GM18507 (cell line): ENCODE measurements at places on chromosomes 16 and 17.

DNA sequence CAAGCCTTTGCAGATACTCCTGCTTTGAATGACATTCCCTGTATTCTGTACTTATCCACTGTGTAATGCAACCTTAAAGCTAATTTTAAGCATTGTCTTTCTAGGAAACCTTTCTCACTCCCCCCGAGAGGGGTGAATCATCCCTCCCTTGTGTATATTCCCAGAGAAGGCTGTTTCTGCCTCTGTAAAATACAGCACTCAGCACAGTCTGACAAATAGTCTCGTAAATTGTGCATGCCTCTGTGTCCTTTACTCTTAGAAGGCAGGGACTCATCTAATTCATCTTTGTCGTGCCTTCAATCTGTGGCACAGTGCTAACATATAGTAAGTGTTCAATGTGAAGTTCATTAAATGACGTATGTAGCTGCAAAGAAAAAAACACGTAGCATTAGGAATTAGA lies 200.7 kb downstream of the CA10 start:
- DNase-seq, result no peak

- DNase-seq, result no peak
These were observed 90.7 kb upstream of the CREBBP start for GRCh38 chr16:3971261-3971660.

DNA sequence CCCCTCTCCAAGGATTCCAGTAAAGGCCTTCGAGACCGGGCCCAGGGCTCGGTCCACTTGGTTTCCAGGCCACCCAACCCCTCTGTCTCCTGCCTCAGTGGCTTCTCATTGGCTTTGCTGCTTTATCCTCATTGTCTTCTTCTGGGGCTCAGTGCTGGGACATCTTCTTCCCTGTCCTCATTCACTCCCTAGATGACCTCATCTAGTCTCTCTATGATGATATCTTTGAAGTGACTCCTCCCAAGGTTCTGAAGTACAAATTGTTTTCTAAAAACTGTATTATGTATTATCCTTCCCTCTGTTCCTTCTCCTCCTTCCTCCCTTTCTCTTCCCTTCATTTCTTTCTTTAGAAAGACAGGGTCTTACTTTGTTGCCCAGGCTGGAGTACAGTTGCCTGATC lies 27.1 kb upstream of the NDRG4 start:
- DNase-seq, result no peak

GRCh38 chr17:6241381-6241780 lies 171.2 kb downstream of the WSCD1 start:
- DNase-seq, result no peak

GRCh38 chr17:77242118-77242851 lies 101.5 kb downstream of the SEC14L1 start:
- no peak for DNase-seq

DNA sequence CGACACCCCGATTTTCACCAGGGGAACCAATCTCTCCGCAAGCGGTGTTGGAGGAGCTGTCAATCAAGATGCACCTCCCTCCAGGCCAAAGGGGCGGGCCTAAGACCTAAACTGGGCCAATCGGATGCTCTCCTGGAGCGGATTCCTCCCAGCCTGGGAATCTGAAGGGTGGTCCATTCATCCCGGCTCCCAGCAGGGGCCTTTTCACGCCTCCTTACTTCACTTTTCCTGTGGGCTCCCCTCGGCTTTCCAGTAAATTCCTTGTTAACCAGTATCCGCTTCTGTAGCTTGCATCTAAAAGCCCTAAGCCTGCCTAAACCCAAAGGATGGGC lies 17.1 kb downstream of the C16orf74 start:
- no peak for DNase-seq

- no peak for DNase-seq
These were observed 3.8 kb downstream of the PMP22 start for GRCh38 chr17:15261258-15261801.

- DNase-seq, result no peak
These were observed 84.9 kb upstream of the MED13 start for GRCh38 chr17:62149961-62150360.

DNA sequence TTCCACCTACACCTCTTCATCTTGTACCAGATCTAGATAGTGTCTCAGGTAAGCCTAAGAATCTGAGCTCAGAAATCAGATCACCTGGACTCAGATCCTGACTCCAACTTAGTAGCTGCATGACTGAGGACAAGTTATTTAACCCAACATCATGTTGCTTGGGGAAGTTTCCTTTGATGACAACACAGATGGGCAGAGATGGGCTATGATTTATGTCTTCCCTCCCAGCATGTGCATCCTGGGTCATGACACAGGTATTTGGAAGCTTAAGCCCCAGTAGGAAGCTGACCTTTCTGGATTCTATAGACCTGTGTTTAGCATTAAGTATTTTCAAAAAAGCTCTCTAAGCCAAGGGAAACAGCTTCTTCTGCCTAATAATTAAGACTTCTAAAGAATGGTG lies 12.4 kb upstream of the HEATR6 start:
- DNase-seq, result no peak

DNA sequence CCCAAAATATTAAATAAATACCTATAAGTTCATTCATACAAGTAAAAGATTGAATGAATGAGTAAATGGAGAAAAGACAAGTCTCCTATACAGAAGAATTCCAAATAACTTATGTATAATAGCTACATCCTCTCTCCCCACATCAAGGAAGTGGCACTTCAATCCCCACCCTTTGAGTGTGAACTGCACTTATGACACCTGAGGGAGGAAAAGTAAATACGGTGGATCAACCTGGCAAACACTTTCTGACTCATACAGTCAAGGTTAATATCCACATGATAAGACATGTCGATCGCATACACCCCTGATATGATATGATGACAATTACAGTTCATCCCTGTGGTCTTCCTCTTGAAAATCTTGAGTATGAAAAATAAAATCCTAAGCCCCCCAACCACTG lies 18.0 kb downstream of the SLFN12L start:
- no peak for DNase-seq

DNA sequence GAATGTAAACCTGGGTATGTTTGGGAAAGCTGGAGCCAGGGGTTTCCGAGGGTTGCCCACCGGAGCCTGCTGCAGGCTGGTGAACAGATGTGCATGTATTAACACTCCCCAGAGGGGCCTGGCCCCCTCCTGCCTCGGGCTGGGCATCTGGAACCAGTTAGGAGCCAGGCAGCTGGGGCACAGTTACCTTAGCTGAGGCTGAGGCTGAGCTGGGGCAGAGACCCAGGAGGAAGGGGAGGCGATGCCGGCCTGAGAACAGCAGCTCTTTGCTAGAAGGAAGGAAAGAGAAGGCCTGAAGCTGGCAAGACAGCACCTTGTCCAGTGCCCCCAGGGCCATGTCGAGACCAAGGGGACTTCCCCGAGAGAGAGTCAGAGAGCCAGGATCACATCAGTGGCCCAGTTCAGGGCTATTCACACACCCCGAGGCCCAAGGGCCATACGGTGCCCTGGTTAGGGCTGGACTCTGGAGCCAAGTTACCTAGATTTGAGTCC lies 65.8 kb downstream of the RMI2 start:
- DNase-seq, result no peak

DNA sequence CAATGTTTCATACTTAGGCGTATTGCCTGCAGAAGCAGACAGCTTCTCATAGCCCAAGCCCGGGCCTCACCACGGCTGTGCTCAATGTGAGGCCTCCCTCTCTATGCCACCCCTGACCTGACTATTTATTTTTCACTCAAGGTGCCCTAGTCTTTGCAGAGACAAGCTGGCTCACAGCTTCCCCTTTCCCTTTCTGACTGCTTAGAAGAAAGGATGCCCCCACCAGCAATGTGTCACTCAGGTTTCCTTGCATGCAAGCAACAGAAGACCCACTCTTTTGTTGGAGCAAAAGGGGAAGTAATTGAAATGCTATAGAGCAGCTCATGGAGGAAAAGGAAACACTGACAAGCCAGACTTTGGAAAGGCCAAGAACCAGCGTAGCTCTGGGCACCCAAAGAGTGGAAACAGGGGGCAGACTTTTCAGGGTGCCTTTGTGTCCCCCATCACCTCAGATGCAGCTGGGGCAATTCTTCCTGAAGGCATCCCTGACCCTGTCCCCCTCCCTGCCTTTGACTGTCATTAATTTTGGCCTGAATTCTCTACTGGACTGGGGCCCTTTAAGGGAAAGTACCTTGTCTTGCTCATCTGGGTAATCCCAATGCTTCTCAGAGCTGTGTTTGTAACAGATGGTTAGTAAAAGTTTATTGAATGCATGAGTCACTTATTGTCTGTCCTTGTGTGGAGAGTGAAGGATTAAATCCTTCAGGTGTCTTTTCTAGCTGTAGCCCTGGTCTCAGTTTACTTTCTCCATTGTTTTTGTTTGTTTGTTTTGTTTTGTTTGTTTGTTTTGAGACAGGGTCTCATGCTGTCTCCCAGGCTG lies 17.8 kb downstream of the RGS9 start:
- DNase-seq, result peak; percentile 54

DNA sequence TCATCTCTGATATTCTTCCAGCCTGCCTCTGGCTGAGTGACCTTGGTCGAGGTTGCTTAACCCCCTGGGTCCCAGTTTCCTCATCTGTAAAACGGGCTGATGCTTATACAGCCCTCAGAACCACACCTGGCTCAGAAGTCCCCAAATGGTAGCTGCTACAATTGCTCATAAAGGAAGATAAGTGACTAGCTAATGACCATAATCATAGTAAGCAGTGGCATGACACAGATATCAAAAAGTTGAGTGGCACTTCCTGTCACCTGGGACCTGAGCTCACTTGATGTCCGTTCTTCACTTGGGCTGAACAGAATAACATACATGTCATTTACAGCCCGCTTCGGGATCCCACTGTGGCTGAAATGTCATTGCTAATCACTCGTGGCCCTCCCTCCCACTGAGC lies 1.8 kb downstream of the MGRN1 start:
- DNase-seq, result no peak

DNA sequence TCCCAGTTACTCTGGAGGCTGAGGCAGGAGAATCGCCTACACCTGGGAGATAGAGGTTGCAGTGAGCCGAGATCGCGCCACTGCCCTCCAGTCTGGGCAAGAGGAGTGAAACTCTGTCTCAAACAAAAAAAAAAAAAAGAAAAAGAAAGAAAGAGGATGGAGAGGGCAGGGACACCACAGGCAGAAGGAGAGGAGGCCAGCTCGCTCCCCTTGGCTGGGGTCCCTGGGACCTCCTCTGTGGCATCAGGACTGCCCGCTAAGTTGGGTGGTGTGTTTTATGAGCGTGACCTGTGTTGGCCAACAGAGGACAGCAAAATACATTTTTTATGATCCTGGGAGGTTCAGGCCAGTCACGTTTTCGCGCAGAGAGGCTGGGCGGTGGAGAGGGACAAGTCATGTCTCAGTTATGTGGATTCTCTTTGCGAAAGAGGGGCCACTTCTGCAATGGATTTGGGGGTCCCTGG lies 229.6 kb downstream of the MRTFB start:
- no peak for DNase-seq

DNA sequence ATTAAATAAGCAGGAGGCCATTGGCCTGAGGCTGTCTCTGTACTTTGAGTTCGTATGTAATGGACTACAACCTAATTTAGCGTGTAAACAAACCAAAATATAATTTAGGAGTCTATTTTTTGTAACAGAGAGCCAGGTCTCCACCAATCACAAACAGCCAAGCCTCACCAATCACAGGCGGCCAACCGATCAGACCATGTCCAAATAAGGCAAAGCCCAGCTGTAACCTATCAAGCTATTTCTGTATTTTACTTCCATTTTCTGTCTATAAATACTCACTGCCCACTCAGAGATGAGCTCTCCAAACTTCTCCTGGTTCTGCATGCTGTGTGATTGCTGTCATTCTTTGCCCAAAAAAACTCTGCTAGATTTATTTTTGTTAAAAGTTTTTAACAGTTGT lies 322.7 kb downstream of the NPIPA8 start:
- DNase-seq, result no peak

DNA sequence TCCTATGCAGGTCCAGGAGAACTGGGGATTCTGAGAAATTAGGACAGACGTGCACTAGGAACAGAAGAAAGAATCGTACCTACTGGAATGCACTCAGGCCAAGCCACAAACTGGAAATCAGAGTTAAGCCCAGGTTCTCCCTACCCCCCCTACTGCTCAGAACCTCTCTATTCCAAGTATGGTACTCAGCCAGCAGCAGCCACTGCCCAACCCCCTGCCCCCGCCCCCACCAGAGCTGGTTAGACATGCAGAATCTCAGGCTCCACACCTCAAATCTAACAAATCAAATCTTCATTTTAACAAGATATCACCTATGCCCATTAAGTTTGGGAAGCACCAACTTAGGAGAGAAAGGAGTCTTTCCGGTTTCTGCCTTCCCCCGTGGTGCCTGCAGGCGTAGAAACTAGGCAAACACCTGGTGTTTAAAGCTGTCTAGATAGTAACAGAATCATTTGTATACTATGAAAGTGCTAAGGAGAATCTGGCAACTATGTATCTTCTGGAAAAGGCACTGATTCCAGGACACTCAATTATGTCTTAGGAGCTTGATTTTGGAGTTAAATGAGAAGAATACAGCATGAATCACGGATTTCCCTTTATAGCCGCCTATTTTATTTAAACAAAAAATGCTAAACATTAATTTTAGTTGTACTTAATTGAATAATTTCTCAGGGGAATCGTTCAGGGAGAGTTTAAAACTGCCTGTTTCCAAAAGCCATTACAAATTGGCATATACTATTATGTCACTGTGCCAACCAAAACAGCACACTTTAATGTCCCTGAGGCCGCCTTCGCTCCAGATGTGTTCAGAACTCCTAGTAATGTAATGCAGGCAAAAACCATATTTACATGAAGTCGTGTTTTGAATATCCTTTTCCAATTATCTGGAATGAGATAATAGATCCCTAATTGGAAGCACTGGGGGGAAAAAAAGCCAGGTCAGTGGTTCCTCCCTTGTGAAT lies 166.5 kb downstream of the STX8 start:
- DNase-seq, result no peak

- no peak for DNase-seq
These were observed 887 bp downstream of the ZBTB4 start for GRCh38 chr17:7478276-7479212.

DNA sequence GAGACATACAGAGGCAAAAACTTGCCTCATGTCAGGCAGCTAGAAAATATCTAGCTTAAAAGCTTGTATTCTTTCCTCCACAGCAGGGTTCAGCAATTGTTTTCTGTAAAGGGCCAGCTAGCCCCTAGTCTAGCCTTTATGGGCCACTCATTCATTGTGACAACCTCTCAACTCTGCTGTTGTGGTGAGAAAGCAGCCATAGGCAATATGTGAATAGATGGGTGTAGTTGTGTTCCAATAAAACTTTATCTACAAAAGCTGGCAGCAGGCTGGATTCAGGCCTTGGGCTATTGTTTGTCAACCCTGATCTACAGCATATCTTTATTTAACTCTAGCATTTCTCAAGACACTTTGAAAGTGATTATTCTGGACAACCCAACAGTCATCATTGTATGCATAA lies 46.4 kb upstream of the CDYL2 start:
- DNase-seq, result no peak

DNA sequence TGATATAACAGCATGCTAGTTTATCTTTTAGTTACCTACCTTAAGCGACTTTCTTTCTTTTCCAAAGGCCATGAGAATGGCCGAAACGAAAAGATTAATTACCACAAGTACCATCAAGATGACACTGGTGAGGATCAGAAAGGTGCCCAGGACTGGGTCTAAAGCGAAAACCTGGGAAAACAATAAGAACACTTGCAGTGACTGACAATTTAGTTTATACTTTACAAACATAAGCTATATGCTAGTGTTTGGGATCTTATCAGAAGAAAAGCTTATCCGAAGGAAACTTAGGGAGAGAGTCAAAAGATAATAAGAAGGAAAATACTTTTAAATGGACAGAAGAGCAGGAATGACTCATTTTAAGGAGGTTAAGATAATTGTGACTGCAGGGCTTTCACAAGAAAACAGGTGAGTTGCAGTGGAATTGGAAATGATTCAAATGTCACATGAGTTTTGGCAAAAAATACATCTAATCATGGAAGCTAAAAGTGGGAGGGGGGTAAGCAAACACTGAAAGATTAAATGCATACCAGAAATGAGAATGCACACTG lies 34.8 kb downstream of the IST1 start:
- DNase-seq, result no peak
